Activated CD4-positive, alpha-beta T cell treated with anti-CD3 and anti-CD28 coated beads, Interleukin-2, amount 10 ng/mL, durations not matched to agents 7 days and 5 days (primary cell): ENCODE measurements at places on chromosomes 5 and 9.

GRCh38 chr9:81787747-81788632, 98.6 kb upstream of the TLE1 start:
- no peak for DNase-seq

- DNase-seq = no peak
Observed at GRCh38 chr5:169356181-169356580, 55.2 kb upstream of the SLIT3 start.

DNA sequence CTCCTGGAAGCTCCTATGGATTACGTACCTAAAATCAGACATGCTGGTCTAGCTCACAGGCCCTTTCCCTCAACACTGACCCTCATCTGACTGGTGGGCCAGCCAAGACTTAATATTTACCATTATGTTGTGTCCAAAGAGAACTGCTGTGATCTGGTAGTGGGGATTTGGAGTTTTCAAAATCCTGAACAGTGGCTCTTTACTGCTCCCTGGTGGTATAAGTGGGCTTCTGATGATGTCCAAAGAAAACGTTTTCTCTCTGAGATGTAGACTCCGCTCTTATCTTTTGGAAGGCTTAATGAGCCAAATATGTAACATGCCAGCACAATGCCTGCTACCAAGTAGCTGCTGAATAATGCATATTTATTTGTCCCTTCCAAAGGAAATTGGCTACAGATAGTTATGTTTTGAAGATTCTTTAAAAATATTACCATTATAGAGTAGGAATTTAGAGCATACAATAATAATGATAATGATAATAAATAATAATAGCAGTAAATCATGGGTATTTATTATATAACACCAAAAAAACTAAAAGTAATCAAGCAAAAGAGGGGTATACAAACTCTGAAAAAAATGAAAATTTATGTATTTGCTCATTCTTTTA, 406.6 kb upstream of the TNC start:
- DNase-seq = peak; percentile 37

DNA sequence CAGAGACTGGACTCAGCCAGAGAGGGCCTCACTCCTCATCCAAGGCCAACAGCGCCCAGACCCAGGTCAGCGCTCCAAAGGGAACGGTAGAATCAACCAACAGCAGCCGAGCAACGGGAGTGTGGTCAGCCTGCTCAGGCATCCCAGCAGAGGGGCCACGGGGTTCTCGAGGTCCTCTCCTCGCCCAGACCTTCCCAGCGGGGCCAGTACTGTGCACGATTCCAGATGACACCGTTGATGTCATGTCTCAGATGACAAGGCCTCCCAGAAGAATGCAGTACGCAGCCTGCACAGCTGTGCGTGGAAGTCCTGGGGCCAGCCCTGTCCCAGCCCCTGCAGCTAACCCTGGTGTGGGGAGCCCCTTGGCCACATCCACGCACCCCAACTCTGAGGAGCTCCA, 141.0 kb upstream of the PPP1R26 start:
- no peak for DNase-seq

GRCh38 chr5:15004506-15004905, 132.9 kb upstream of the ANKH start:
- DNase-seq = no peak

DNA sequence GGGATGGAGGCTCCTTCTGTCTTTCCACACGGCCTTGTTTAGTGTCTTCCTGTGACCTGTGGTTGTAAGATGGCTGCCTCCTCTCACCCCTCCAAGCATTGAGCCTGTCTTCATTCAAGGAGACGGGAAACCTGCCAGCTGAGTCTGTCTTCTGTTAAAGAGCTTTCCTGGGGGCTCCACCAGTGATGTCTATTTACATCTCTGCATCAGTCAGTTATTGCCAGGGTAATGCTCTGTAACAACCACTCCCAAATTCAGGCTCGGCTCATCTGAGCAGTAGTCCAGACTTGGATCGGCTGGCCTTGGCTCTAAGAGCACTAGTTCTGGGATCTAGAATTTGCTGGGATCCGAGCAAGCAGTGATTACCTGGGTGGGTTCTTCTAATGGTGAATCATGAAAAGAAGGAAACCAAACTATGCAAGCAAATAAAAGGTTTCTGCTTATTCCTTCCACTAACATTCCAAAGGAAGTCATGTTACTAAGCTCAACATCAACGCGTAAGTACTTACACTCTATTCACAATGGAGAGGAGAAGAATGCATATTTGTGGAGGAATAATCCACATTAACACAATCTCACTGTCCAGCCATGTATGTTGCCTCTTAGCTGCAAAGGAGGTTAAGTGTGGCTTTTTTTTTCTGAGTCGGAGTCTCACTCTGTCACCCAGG, 61.7 kb downstream of the GALNT12 start:
- DNase-seq = no peak

DNA sequence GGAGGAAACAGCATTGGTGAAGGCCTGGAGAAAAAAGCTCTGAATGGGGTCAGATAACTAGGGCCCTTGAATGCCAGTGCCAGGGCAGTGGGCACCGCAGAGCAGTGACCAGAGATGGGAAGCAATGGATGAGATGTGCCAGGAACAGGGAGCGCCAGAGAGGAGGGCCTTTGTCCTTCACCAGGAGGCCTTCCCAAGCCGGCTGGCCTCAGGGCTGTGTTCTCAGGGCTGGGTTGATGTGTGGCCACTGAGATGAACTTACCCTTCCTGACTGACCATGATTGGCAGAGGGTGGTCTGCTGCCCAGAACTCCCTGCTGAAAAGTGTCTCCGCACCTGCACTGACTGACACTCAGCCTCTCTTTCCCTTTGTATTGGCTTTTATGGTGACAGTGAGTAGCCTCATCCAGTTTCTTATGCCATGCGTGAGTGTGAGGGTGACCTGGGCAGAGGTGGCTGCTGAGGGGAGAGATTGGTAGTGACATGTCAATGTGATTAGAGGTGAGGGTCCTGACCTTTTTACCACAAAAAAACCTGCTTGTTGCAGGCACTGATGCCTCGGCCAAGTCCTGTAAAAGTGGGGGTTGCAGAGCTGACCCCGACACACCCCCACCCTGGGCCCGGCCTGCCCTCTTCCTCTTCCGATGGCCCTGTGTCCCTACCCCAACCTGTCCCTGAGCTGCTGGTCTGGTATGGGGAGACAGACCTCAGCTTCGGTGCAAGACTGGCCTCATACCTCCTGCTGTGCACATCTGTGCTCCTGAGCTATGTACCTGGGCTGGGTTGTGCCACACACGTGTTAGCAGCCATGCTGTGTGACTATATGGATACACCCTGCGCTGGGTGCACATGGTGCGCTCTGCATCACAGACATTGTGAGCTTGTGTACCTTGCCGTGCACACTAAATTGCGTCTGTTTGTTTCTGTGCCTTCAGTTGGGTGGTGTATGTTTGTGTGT, 57.1 kb upstream of the PSD2 start:
- DNase-seq = no peak

DNA sequence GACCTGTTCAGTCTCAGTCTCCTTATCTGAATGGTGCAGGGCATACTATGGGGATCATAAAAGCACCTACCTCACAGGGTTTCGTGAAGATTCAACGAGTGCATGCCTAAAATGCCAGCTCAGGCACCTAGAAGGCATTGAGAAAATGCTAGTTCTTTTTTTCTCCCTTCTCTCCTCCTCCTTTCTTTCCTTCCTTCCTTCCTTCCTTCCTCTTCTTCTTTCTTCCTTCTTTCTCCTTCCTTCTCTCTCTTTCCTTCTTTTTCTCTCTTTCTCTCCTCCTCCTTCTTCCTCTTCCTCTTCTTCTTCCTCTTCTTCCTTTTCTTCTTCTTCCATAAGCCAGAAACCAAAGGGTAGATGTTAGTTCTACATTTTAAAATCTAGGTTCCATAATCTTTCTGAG, 12.3 kb upstream of the RAB14 start:
- no peak for DNase-seq

DNA sequence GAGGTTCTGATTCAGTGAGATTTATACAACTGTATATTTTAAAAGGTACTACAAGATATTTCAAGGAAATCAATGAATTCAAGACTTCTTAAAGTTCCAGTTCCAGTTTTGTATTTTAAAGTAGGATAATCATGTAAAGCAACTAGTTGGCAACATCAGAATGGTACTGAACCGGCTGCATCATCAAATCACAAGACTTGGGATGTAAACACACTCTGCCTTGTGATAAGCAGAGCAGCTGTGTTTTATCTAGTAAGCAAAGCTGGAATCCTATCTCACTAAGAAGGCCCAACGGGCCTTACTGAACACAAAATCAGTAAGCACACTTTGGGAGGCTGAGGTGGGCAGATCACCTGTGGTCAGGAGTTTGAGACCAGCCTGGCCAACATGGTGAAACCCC, 327.2 kb upstream of the NREP start:
- no peak for DNase-seq

DNA sequence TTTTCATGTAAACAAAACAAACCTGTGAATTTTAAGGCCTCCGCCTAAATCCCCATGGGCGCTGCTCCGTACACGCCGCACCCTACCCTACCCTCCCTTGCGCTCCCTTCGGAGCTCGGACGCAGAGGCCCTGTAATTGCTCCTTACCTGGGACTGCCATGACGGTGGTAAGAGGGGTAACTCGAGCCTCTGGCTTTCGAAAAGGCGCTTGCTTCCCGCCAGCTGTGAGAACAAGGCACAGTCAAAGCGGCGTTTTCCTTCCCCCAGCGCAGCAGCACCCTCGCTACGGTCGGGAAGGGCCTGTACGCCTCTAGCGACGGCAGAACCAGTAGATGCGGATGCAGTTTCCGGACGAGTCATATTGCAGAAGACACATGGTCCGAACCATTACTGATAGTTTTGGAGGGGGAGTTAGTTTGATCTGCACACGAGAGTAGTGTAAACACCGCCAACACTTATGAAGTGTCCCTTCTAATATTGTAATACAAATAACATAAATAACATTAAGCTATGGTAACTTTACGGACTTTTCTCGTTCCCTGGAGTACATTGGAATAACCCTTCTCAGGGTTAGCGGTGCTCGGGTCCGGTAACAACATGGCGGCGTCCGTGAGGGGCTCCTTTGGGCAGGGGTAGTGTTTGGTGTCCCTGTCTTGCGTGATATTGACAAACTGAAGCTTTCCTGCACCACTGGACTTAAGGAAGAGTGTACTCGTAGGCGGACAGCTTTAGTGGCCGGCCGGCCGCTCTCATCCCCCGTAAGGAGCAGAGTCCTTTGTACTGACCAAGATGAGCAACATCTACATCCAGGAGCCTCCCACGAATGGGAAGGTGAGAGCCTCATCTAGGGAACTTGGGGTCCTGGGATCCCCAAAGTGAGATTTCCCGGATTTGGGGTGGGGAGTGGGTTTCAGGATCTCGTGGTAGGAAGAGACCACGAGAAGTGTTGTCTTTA, at the start of the genes CWC27 and SREK1IP1:
TSS of gene CWC27 (plus strand) at position 573 of the 955 bp plus-strand sequence. CDS start at position 790, 217 bp downstream.
TSS of gene SREK1IP1 (minus strand) at position 334 of the 955 bp plus-strand sequence. CDS start at position 160, 174 bp downstream.
- peak; percentile 89 for DNase-seq

DNA sequence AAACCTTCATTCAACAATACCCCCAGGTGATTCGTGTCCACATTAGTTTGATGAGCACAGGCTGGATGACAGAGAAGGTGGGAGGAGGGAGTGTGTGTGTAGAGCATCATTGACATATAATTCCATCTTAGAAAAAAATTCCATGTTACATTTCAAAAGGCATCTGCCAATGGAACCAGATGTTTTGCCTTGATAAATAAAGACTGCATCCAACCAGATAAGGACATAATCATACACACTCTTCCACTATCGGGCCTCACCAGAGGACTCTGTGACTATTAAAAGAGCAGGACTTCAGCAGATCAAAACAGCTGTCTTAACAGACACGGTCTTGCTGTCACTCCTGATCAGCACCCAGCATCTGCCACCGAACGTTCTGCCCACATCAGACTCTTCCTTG, 96.4 kb upstream of the SPIN1 start:
- no peak for DNase-seq

- DNase-seq = peak; percentile 92
Observed at GRCh38 chr5:58460732-58461286, 923 bp upstream of the PLK2 start.

DNA sequence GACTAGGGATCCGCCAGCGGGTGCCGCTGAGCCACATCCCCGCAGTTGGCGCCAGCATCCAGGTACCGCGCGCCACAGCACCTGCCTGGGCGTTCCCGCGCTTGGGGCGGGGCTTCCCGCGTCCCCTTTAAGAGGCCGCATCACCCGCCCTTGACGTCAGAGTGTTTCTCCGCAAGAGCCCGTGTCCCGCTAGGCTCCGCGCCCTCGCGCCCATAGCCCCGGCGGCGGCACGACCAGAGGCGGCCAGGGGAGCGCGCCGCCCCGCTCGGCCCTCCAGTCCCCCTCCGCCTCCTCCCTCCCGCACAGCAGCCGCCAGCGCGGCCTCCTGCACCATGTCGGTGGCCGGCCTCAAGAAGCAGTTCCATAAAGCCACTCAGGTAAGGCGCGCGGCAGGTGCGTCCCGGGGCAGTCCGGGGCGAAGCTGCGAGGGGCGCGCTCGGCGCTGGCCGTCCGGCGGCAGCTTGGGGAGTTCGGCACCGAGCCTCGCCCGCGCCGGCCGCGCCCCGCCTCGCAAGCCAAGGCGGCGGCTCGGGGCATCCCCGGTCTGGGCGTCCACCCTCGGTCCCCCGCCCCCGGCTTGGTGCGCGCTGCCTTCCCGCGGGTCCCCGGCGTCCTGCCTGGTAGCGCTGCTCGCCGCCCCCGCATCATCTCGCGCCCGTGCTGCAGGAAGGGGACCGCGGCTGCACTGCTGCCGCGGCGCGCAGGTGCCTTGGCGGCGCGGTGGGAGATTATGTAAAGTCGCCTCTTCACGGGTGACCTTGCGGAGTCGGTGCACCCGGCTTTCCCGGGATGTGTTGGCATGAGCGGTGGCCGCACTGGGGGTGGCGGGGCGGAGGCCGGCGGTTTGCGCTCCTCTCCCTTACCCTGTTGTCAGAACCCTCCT, at the start of gene SH3GL2:
TSS of gene SH3GL2 (plus strand) at position 156 of the 883 bp plus-strand sequence.
- DNase-seq = peak; percentile 12

GRCh38 chr9:27504259-27504658, 19.8 kb upstream of the IFNK start:
- DNase-seq = no peak

- DNase-seq = no peak
Observed at GRCh38 chr5:144156767-144157171, 13.7 kb downstream of the YIPF5 start.

DNA sequence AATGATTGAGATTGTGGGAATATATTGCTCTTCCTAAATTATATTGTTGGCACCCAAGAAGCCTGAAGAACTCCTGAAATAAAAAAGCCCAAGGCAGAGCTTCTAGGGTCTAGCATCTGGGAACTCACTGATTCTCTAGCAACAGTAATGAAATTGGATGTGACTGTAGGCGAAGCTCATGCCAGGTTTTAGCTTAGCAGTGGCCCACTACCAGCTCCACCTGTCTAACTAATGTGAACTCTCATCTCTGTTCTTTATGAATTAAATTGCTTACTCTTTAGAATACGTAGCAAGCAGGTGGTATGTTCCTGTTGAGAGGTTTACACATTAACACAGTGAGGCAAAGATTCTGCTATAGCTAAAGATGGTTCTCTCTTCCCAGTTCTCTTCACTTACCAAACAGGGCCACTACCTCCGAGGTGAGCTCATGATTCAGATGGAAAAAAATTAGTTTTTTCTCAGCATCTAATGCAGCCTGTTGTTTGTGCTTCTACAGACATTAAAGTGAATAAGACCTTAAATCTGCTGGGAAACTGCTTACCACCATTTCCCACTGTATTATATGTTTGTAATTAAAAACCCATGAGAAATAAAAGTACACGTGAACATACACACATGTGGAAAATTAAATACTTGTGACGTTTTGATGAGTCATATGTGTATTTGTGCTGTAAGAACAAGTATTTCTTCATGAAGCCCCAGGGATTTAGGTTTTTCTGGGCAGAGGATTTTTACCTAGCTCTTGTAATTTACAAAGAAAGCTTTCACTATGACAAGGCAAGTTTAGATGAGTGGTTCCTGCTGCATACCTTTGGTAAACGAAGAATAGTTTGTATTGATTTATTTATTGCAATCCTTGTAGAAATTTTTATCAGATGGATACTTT, 360.1 kb downstream of the KDM4C start:
- DNase-seq = no peak
